MM.1S (cell line): ENCODE measurements at places on chromosomes 6 and 20.

GRCh38 chr6:85685713-85686112 is 43.0 kb upstream of the SYNCRIP start:
- DNase-seq: peak; percentile 69

GRCh38 chr20:33826270-33826897 is 15.2 kb downstream of the CHMP4B start:
- no peak for DNase-seq

GRCh38 chr20:62357187-62357667 is 9.9 kb downstream of the LAMA5 start:
- no peak for DNase-seq

DNA sequence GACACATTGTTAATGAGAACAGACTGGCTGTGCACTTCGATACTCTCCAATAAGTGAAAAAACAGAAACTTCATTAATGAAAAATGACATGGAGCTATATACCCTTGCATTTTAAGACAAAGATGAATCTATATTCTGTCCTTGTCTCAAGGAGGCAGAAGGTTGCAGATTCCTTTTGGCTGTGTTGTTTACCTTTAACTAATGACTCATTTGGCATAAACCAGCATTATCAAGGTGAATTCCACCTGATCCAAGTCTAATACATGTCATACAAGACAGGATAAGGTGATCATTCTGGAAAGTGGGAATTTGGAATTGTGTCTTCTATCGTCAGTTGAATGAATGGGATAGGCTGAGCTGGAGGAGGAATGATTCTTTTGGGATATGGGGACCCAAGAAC is 192.9 kb downstream of the PLCB4 start:
- no peak for DNase-seq

DNA sequence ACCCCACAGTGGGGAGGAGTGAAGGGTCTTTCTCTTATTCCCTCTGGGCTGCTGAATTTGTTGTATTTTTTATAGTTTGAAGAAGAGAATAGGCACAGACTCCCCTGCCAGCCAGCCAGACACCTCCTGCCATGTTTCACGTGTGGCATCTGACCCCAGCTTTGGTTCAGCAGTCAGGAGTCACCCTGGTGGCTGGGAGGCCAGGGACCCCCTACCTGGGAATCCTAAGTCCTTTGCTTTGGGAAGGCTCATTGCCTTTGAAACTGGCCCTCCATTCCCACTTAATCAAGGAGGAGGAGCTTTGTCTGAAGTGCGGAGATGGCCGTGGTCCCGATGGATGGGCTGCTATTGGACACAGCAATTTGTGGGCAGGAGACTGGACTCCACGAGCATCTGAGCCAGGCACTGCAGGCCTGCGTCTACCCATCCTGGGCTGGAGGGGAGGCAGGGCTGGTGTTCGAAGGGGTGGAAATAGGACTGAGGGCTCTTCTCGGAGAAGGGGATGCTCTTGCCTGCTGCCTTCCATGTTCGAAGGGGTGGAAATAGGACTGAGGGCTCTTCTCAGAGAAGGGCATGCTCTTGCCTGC is 196.1 kb downstream of the DLL1 start:
- DNase-seq: no peak

GRCh38 chr6:20234136-20234535 is 21.9 kb upstream of the MBOAT1 start:
- DNase-seq: no peak
